ENCODE measurements at places on chromosomes 16 and 17. TPM values are rescaled to one million over a fixed set of nuclear protein-coding genes. Genes with fewer than 3 reads are reported as not detected.

GRCh38 chr17:8674344-8675305, 44.1 kb upstream of the MYH10 start:
- no peak for DNase-seq

Gene ACSM3
- 3.8 TPM for total RNA-seq

Gene FOXJ1
- 1.7 TPM for total RNA-seq

Gene GINS3
- 13.4 TPM for total RNA-seq

DNA sequence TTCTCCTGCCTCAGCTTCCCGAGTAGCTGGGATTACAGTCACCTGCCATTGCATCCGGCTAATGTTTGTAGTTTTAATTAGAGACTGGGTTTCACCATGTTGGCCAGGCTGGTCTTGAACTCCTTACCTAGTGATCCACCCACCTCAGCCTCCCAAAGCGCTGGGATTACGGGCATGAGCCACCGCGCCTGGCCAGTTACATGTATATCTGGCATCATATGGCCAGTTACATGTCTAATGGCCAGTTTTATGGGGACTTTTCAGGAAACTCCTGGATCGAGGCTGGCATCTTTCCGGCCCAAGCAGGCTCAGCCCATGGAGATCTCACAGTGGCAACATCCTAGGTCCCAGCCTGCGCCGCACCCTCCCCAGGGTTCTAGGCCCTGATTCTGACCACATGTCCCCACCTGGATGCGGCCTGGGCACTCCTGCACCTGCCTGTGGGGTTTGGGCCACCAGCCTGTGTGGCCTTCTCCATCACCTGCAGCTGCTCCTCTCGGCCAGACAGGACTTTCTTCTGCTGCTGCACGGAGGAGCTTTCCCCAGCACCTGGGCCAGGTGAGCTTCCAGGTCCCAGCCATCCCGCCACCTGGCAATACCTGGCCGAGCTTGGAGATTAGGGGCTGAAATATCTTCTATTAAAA, 1.3 kb upstream of the CIAO3 start:
- DNase-seq, result no peak

GRCh38 chr17:574061-574460, 140.6 kb downstream of the VPS53 start:
- no peak for DNase-seq

- DNase-seq, result no peak
Observed at GRCh38 chr17:59405944-59406705, 74.7 kb downstream of the YPEL2 start.

Gene C17orf78
- total RNA-seq, result not detected

GRCh38 chr17:57350266-57350665, 93.9 kb downstream of the MSI2 start:
- no peak for DNase-seq

Gene SPIRE2
- 6.5 TPM for total RNA-seq

GRCh38 chr17:9672266-9672665, 26.9 kb downstream of the USP43 start:
- DNase-seq, result no peak

DNA sequence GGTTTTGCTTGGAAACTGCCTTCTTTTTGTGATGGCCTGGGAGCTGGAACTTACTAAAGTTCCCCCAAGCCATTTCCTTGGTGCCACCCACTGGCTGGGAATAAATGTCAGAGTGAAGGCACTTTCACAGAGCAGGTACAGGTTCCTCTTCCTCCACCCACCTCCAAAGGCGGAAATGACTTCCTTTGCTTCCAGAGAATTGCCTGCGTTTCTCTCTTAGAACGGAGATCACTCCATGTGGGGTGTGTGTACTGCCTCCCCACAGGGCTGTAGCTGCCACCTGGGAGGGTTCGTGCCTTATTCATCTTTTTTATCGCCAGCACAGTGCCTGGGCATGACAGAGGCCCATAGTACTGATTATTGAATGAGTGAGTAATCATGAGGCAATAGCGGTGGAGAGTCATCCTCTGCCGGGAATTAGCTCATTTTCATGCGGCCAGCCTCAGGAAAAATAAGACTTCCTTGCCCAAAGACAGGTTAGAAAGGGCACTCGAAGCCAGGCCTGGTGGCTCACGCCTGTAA, 32.2 kb upstream of the HAS3 start:
- DNase-seq, result no peak

DNA sequence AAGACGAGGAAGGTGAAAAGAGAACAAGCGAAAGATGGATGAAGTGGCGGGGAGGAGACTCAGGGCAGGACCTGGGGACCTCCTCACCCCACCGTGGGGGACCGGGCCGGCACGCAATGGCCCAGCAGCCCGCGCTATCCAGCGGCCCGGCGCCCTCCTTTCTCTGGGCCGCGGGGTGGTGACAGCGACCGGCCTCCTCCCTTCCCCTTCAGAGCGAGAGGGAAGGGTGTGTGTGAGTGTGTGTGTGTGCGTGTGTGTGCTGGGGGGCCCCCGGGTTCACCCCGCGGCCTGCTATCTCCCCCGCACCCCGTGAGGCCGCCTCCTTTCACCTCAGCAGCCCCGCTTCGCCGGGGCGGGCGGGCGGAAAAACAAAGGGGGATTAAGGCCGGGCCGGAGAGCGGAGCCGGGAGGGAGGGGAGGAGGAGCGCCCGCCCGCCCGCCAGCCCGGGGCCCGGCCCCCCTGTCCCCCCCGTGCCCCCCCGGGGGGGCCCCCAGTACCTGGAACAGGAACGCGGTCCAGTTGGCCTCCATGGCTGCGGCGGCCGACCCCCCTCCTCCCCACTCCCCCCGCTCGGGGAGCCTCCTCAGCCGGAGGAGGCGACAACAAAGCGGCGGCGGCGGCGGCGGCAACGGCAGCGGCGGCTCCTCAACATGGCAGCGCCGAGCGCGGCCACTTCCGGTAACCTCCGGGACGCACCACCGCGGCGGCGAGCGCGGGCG, at the start of gene VEZF1:
TSS of gene VEZF1 (minus strand) at position 674 of the 720 bp plus-strand sequence. CDS start at position 531, 143 bp downstream.
- peak; percentile 95 for DNase-seq

DNA sequence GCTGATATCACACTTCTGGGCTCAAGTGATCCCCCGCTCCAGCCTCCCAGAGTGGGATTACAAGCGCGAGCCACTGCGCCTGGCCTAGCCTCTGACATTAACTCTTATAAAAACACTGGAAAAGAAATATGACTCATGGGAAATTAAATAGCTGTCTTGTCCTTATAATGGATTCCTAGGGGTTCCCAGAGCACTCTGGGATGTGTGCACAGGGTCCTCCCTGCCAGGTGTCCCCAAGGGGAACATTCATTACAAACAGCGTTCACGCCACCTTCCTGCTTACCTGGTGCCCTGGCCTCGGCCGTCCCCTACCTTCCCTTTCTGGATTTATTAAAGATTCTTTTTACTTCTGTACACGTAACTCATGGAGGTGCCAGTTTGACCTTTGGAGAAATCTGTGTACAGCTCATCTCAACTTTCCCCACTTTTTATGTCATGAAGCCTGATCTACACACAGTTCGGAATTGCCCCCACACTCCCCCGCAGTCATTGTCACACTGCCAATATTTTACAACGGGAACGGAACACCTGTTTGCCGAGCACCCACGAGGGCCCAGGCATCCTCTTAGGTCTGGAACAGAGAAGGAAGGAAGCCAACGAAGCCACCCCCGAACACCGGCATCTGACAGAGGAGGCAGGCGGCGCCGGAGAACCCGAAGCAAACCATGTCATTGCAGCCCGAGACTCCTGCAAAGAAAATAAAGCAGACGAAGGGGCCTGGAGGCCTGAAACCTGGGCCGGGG, 39.7 kb upstream of the MEAK7 start:
- no peak for DNase-seq

DNA sequence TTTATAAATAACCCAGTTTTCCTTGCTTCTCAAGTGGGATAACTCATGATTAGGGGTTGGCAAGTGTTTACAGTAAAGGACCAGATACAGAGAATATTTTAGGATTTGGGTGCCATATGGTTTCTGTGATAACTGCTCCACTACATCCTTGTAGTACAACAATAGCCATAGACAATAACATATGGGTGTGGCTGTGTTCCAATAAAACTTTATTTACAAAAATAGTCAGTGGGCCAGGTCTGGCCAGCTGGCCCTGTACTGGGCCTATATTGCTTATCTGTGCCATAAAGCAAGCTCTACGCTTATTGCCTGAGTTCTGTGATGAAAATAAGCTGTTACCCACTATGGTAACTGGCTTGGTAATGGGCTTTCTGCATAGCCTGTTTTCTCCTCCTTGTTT, 386.5 kb upstream of the RBFOX1 start:
- no peak for DNase-seq

DNA sequence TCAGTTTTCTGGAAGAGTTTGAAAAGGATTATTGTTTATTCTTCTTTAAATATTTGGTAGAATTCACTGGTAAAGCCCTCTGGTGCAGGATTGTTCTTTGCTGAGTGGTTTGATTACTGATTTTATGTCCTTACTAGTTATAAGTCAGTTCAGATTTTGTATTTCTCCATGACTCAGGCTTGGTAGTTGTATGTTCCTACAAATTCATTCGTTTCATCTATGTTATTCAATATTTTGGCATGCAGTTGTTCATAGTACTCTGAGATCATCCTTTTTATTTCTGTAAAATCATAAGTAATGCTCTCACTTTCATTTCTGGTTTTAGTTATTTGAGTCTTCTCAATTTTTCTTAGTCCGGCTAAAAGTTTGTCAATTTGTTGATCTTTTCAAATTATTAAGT, 58.1 kb upstream of the CRYM start:
- DNase-seq, result no peak

GRCh38 chr17:42274253-42274542, 2.0 kb downstream of the STAT5B start:
- DNase-seq, result no peak

GRCh38 chr16:84477661-84478060, 26.8 kb downstream of the MEAK7 start:
- DNase-seq, result no peak

Gene OR4D1
- total RNA-seq, result 0.13 TPM

GRCh38 chr16:23006380-23006779, 142.9 kb downstream of the USP31 start:
- DNase-seq, result no peak

Gene PIGL
- total RNA-seq, result 42.0 TPM

DNA sequence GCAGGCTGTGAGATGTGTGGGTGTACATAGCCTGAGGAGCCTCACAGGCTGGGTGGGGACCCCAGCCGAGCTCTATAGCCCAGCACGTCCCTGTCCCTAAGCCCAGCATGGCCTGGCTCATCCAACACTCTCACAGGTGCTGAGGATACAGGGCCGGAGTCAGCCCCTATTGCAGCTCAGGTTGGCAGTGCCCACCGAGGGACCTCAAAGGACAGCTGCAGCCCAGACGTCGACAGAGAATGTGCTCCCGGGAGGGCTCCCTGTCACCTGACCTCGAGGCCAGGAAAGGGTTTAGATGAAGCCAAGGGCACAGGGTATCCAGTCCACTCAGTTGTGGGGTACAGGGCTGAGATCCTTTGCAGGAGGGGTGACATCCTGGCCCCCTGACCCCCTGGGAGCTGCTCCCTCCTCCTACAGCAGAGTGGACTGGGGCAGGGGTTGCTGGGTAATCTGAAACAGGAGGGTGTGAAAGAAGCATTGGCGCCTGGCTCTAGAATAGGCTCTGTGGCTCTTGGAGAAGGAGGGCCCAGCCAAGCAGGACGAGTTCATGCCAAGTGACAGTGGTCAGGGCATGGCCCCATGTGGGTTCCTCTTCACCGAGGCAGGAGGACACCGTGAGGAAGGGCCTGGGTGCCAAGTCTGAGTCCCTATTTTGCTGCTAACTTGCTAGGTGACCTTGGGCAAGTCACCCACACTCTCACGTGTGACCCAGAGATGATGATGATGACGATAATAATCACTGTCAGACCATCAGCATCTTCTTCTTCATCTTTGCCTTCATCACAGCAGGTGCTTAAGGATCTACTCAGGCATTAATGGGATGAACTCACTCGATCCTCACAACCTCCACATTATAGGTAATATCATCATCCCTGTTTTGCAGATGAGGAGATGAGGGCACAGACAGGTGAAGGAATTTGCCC, 68.0 kb downstream of the RMI2 start:
- no peak for DNase-seq

Gene C1QTNF8
- total RNA-seq, result not detected

GRCh38 chr17:16997514-16998429, 25.9 kb upstream of the TNFRSF13B start:
- DNase-seq, result no peak

- no peak for DNase-seq
Observed at GRCh38 chr17:4136373-4136772, 6.5 kb downstream of the ZZEF1 start.

DNA sequence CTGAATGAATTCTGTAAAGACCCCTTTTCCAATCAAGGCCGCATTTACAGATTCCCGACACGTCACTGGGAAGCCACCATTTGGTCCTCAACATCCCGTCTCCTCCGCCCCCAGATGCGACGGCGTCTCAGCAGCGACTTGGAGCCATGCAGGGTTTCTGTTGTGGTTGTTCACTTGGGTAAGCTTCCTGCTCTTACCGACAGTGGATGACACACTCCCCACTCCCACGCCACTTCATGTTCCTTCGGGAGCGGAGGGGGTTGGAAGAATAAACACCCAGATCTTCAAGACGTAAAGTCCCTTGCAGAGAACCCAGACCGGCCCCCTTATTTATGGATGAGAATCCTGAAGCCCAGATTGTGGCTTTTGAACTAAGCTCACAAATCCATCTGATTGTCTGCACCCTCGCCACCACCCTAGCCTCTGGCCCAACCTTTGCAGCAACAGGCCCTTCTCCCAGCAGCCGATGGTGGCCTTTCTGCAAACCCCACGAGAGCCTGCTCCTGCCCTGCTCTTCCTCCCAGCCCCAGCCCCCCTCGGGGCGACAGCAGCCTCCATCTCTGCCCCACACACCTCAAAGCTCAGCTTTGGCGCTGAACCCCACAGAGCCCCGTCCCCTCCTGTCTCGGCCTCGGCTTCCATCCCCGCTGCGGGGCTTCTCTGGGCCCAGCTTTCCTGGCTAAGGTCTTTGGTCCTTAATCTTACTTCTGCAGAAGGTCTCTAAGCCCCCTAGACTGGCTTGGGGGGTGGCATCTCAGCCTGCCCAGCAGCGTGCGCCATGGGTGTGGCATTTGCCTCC, 19.0 kb upstream of the OSGIN1 start:
- DNase-seq, result no peak

Gene CDH5
- total RNA-seq, result not detected

- DNase-seq, result peak; percentile 79
Observed at GRCh38 chr16:54931120-54932014, 702 bp downstream of the IRX5 start.
